ENCODE measurements at places on chromosomes 11 and 22.

GRCh38 chr11:124930799-124931198, 5.0 kb downstream of the HEPACAM start:
- DNase-seq, result no peak

DNA sequence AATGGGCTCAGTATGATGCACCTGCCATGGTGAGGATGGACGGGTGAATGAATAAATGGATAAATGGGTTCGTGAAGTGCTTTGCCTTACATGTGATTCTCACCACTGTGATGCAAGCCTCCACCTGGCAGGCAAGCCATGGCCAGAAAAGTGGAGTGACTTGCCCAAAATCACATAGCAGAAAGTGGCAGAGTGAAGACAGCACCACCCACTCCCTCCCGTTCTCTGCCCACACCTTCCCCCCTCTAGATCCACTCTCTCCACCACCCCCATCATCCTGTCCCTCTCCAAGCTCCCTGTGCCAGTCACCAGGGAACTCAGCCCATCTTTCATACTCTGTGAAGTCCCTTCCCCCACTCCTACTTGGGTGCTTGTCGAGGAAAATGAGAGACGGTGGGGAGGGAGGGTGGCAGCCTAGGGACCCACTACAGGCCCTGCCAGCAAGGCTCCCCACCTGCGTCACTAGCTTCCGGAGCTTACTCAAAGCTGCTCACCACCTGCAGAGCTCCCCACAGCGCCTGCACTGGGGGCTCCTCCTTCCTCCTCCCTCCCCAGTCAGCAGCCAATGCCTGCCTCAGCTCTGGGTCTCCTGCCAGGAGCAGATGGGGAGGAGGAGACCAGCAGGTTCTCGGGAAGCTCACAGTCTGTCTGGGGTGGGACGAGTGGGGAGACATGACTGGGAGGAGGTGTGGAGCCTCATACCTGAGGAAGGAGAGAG, 82.3 kb downstream of the PDE2A start:
- no peak for DNase-seq

- no peak for DNase-seq
These were observed 39.1 kb upstream of the PRAME start for GRCh38 chr22:22598144-22598543.

GRCh38 chr11:74185285-74185684, 14.2 kb downstream of the PPME1 start:
- DNase-seq, result no peak

DNA sequence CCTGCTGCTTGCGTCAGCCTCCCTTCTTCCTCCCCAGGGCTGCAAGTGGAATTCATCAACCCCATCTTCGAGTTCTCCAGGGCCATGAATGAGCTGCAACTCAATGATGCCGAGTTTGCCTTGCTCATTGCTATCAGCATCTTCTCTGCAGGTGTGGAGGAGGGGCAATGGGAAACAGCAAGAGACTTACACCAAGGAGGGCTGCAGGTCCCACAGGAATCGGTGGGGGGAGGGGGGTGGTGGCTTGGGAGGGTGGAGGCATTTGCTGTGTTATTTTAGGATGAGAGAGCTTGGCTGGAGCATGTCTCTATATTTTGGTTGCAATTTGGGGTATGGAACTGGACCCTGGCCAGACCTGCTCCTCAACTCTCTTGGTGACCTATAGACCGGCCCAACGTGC, 2.1 kb upstream of the MADD start:
- no peak for DNase-seq

- DNase-seq, result no peak
These were observed 20.0 kb downstream of the KCNJ4 start for GRCh38 chr22:38435010-38435409.

DNA sequence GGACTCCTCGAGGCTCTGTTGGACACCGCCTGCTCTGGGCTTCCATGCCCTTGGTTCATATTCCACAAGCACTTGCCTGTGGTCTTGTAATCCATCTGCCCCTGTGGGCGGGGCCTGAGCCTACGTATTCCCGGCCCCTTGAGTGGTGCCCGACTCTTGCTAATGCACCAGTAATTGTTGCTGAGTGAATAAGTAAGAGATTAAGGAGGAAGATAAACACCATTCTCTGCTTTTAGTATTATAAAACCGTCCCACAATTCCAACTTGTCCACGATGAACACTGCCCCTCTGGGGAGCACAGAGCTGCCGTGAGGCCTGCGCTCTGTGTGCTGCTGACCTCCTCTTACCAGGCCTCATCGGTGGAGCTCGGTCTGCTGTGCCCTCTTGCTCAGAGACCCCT, 50.3 kb downstream of the MICAL2 start:
- DNase-seq, result no peak

DNA sequence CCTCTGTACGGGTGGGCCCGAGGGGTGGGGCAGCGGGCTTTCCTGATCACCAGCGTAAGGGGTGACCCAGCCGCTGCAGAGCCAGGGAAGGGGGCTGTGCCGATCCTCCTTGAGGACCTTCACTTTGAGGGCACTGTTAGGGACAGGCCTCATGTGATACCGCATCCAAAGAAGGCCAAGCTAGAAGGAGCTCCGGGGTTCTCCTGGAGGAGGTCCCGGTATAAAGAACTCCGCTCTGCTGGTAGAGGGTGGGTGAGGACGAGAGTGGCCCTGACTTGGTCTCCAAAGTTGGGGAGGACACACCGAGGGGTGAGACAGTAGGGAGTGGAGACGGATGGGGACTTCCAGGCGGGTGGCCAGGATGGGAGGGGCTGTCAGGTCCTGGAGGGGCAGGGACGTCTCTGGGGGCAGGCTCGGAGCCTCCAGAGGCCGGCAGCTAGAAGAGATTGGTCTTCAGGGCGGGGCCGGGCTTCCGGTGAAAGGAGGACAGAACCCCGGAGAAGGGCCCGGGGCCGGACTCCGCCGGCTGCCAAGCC, 4.6 kb downstream of the PHOX2A start:
- no peak for DNase-seq

DNA sequence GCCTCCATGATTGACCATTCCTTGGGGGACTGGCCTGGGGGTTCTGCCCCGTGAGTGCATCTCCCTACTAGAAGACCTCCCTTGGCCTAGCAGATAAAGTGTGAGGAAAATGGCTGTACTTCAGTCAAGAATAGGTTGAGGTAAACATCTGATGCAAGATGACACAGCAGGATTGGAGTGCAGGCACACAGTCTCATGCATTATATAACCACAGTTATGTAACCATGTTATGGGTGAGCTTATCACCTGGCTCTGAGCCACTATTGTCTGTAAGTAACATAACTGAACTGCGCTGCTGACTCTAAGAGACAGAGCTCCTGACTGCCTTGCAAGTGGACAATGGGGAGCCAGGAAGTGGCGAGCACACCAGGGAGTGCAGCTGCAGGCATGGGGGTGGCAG, 378.7 kb upstream of the ANO5 start:
- no peak for DNase-seq

- DNase-seq, result peak; percentile 24
These were observed 341.6 kb downstream of the CTTN start for GRCh38 chr11:70739811-70740487.

GRCh38 chr11:18063862-18064434, 17.9 kb upstream of the TPH1 start:
- DNase-seq, result no peak

- DNase-seq, result peak; percentile 50
These were observed 13.7 kb upstream of the SEC14L3 start for GRCh38 chr22:30485362-30485988.

GRCh38 chr11:133992121-133992520, 35.4 kb upstream of the IGSF9B start:
- DNase-seq, result no peak

GRCh38 chr11:9219572-9219971, 45.6 kb downstream of the DENND5A start:
- no peak for DNase-seq

DNA sequence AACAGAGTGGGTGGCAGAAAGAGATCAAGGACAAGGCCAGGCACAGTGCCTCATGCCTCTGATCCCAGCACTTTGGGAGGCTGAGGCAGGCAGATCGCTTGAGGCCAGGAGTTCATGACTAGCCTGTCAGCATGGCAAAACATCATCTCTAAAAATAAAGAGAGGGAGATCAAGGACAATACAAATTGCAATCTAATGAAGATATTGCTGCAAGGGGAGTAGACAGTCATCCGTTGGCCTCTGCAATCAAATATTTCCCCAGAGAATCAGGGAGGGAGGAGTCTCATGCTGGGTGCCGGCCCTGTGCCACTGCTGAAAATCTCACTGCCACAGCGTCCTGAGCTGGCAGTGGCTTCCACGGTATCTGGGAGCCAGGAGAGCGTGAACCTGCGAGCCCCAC, 19.4 kb upstream of the IL17RA start:
- no peak for DNase-seq

DNA sequence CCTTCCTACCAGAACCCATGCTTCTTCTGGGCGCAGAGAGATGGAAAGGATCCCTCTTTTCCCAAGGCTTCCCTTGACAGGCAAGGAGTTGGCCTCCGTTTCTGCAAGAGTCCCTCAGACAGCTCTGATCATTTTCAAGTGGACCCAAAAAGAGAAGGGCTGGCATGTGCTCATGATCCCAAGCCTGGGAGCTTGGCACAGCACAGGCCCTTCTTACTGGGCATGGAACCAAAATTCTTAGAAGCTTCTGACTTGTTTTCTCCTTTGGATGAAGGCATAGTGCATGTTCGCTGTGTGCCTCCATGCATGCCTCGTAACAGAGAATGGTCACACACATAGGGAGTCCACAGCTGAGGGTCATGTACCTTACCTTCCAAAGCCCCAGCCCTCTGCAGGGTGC, 449.6 kb downstream of the MIAT start:
- no peak for DNase-seq

DNA sequence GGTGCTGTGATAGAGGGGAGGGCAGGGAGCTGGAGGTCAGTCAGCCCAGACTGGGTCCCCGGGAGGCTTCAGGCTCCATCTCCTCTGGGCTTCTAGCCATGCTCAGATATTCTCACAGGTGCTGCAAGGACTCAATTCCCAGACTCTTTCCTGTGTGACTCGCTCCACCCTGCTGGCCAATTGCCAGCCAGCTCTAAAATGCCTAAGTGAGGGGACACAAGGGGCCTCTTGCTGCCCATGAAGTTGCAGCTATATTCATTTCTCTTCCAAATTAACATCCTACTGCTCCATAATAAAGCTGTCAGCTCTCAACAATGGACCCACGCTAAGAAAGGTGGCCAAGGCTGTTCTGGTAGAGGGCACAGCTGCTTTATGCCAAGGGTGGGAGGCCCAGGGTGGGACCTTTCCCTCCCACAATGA, 101.5 kb downstream of the PLEKHA7 start:
- DNase-seq, result no peak

GRCh38 chr11:57474017-57474802, 13.9 kb downstream of the RTN4RL2 start:
- DNase-seq, result no peak

- DNase-seq, result no peak
These were observed 282.3 kb downstream of the FAT3 start for GRCh38 chr11:92506809-92507336.

DNA sequence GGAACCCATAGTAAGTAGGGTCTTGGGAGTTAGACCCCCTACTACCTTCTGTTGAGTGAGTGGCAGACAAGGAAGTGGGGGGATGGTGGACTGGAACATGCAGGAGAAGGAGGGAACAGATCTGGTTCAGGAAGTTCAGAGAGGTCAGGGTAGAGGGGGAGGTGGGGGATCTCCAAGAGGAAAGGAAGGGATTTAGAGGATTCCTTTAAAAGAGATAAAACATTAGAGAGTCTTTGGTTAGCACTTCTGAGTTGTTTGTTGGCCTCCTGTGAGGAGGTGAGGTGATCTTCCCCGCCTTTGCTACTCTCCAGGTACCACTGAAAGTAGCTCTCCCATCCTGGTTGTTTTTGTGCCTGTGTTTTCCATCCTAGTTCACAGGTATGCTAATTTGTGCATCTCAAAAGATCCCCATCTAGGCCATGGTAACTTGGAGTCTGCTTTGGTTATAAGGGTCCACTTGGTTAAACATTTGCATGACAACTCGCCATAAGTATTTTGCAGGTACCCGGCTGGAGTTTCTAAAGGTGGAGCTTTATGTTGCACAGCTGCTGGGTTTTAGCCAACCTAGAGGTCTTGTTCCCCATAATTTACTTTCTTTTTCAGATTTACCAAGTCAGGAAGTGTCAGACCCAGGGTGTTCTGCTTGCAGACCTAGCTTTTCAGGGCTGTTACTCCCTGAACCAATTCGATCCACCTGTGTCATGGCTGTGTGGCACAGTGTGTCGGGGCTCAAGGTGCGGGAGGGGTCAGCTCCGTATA, 79.3 kb upstream of the SORL1 start:
- DNase-seq, result no peak

GRCh38 chr11:126139111-126140091, 72.0 kb downstream of the RPUSD4 start:
- DNase-seq, result no peak

GRCh38 chr11:74739546-74740270, 8.5 kb upstream of the CHRDL2 start:
- DNase-seq, result peak; percentile 50

DNA sequence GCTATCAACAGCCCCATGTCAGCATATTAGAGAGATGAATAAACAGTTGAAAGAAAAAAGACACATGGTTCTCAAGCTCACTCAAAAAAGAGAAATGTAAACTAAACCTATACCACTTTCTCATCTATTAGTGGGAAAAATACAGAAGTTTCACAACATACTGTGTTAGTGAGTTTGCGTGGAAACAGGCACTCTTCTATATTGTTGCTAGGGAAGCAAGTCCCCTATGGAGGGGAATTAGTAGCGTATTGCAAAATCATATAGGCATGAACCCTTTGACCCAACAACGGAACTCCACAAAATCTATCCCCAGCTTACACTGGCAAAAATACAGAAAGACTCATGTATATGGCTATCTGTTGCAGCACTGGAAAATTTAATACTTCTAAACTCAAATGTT, 14.2 kb upstream of the RFPL2 start:
- no peak for DNase-seq

DNA sequence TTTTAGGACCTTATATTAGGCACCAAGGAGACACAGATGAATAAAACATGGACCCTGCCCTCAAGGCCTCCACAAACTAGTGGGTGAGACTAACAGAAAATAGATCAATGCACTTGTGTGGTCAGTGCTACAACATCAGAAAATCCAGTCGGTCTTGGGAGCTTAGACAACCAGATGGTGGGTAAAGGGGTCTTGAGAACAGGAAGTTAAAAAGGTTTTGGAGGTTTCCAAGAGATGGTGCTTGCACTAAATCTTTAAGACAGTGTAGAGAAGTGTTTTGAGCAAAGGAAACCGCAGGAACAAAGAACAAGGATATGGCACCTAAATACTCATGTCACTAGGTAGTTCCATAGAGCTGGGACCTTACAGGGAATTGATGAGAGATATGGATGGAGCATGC, 56.2 kb downstream of the GALNT18 start:
- DNase-seq, result no peak
